NT2/D1 (cell line): ENCODE measurements at places on chromosomes 6 and 20.
A peak's percentile ranks its signal among the peaks of the same experiment; 100 is the strongest.

- DNase-seq = peak; percentile 8
Measured at GRCh38 chr6:9851541-9852380, 563.1 kb downstream of the TFAP2A start.

GRCh38 chr20:57759724-57760123 is 49.9 kb upstream of the PMEPA1 start:
- no peak for DNase-seq

- no peak for DNase-seq
Measured at GRCh38 chr20:1505871-1506270, 14.7 kb upstream of the SIRPB2 start.

- DNase-seq = no peak
Measured at GRCh38 chr20:36179170-36179945, 24.8 kb downstream of the EPB41L1 start.
